ENCODE measurements at places on chromosomes 3 and 15. TPM values are rescaled to one million over a fixed set of nuclear protein-coding genes. Genes with fewer than 3 reads are reported as not detected.

Gene GAP43
- not detected for total RNA-seq

- no peak overlapping the region for H3K4me3 ChIP-seq
- H3K27me3 ChIP-seq = no peaks in the 10 kb centered on the region
- DNase-seq = no peak
- H3K4me1 ChIP-seq = no peaks in the 10 kb centered on the region
- H3K27ac ChIP-seq = no peak overlapping the region
Measured at GRCh38 chr15:46872286-46872980, 844.9 kb upstream of the SEMA6D start.

GRCh38 chr15:79442911-79443310, 10.8 kb downstream of the MINAR1 start:
- H3K4me3 ChIP-seq = no peak overlapping the region
- no peaks in the 10 kb centered on the region for H3K36me3 ChIP-seq
- no peaks in the 10 kb centered on the region for H3K4me1 ChIP-seq
- H3K27ac ChIP-seq = no peak overlapping the region

GRCh38 chr3:135792858-135793475, 172.6 kb upstream of the PPP2R3A start:
- H3K4me1 ChIP-seq = no peaks in the 10 kb centered on the region
- no peak overlapping the region for H3K27ac ChIP-seq
- H3K36me3 ChIP-seq = no peaks in the 10 kb centered on the region

- H3K27me3 ChIP-seq = no peaks in the 10 kb centered on the region
- DNase-seq = no peak
Measured at GRCh38 chr3:80556763-80557162, 789.0 kb upstream of the ROBO1 start.

All from HepG2 (cell line).